ENCODE measurements at places on chromosomes 1 and 21. TPM values are rescaled to one million over a fixed set of nuclear protein-coding genes. Genes with fewer than 3 reads are reported as not detected.

IVL gene
- 0.08 TPM for total RNA-seq

C4BPB gene
- not detected for total RNA-seq

DNASE2B gene
- not detected for total RNA-seq

CYP4X1 gene
- total RNA-seq: 1.3 TPM

AADACL4 gene
- total RNA-seq: not detected
